Posterior vena cava (tissue), 2 donors: ENCODE measurements at places on chromosomes 7 and 10. TPM values are rescaled to one million over a fixed set of nuclear protein-coding genes. Genes with fewer than 3 reads are reported as not detected.

The WNT2 gene
- total RNA-seq, result 1.00 TPM

The TACC2 gene
- 75.8 TPM for total RNA-seq

The EMX2 gene
- 3.6 TPM for total RNA-seq

- DNase-seq, result peak; percentile 29
Measured at GRCh38 chr7:57198801-57199200, 66.6 kb upstream of the ZNF479 start.

DNA sequence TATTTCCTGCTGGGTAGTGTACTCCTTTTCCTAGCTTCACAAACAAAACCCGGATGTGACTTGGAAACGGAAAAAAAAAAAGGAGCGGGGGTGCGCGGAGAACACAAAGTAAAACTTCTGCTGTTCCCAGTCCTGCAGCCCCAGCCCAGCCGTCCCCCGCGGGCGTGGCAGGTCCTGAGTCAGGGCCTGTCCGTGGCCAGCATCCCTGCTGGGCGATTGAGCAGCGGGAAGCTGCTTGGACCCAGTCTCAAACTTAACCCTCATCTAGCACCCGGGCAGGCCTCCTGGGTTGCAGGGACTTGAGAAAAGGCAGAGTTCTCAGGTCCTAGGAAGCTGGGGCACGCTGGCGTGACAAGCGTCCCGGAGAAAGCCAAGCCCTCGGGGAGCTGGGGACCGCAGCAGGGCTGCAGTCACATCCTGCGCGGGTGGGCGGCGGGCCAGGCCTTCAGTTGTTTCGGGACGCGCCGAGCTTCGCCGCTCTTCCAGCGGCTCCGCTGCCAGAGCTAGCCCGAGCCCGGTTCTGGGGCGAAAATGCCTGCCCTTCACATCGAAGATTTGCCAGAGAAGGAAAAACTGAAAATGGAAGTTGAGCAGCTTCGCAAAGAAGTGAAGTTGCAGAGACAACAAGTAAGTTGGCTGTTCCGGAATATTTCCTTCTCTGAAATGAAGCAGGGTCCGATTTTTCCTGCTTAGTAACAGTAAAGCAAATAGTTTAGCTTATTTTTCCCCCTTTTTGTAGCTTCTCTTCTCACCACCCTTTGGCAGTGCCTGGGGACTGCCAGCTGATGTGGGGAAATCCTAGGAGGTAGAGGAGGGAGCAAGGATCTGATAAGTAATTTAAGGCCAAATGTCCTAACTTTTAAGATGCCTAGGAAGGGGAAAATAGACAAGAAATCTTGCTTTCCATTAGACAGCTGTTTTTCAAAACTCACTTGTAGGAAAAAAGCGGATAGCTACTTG lies at the start of gene GNG11:
Gene GNG11, plus strand, starts transcription at position 129 of the 960 bp plus-strand sequence. Its CDS starts 403 bp downstream, at position 532.
- peak; percentile 94 for DNase-seq

GRCh38 chr10:7243139-7243538 lies 167.7 kb downstream of the SFMBT2 start:
- no peak for DNase-seq

DNA sequence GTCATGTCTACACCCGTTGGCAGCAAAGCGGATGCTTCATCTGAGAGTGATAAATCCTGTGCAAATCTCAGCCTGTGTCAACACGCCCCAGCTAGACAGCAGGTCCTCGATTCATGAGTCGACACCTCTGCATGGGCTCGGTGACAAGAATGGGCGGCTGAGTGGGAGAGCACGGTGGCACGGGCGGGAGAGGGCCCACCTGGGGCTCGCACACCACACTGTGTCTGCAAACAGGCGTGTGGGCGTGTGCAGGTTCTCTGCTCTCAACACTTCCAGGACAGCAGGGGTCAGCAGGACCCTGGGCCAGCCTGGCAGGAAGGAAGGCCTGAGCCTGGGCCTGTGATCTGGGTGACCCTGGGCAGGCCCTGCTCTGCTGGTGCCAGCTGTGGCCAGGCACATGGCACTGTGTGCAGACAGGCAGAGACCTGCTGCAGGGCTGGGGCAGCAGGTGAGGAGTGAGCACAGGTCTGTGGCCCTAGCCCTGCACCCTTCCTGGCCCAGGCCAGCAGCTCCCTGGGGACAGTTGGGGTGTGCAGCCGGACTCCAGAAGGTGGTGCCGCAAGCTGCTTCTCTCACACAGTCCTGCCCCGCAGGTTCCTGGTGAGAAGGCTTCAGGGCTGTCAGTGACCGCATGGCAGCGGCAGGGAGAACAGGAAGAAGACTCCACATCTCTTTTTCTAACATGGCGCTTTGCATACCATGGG lies 216.4 kb downstream of the ELFN1 start:
- DNase-seq, result no peak
